ENCODE measurements at places on chromosomes 16 and 17.

- DNase-seq = no peak
These were observed 21.5 kb upstream of the KIFC3 start for GRCh38 chr16:57823836-57824235.

- DNase-seq = no peak
These were observed 39.2 kb downstream of the SLC7A5 start for GRCh38 chr16:87829988-87830672.

- no peak for DNase-seq
These were observed 19.3 kb downstream of the ITGAL start for GRCh38 chr16:30491744-30492308.

GRCh38 chr16:69469807-69470561 is 45.6 kb downstream of the CYB5B start:
- DNase-seq = peak; percentile 37

GRCh38 chr16:283033-283805 is at the start of gene PDIA2:
PDIA2 (plus strand) TSS chr16:283164; CDS start chr16:283170, 6 bp downstream.
- DNase-seq = no peak

- no peak for DNase-seq
These were observed 3.7 kb downstream of the NOL3 start for GRCh38 chr16:67173808-67174705.

DNA sequence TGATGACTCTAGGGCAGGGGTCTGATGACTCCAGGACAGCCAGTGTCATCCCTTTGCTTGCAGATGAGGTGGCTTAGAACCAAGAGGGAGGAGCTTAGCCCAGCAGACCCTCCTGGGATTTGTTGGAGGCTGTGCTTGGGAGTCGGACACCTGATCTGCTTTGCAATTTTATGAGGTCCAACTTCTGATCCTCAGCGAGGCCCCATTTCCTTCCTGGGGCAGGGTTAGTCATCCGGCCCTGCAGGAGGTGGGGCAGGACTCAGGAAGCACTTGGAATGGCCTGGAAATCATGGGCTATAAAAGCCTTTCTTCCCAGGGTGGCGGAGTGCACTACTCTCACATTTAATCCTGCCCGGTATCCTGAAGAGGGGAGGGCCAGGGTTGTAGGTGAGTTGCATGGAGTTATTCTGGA is 168.5 kb downstream of the MSI2 start:
- no peak for DNase-seq

GRCh38 chr17:52160136-52160567 is 1.6 kb upstream of the CA10 start:
- DNase-seq = no peak

DNA sequence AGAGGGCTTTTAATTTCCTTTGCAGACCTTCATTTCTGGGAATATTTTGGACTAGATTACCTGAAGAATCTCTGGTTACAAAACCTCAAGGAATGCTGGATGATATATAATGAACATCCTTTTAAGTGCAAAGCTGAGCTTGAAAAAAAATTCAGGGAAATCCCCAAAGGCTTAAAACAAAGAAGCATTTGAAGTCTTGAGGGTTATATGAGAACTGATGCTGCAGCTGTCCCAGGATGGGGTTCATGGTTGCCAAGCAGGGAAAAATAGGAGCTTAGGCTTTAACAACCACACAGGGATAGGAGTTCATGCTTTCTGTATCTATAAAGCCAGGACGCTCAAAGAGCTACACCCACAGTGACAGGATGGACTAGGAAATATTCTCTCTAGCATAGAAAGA is 150.4 kb upstream of the IRX5 start:
- DNase-seq = no peak

GRCh38 chr17:79966681-79967080 is 69.0 kb downstream of the TBC1D16 start:
- no peak for DNase-seq

GRCh38 chr16:80971819-80972218 is 34.9 kb downstream of the CMC2 start:
- DNase-seq = no peak

- no peak for DNase-seq
These were observed 42.8 kb downstream of the MEAK7 start for GRCh38 chr16:84461413-84462295.

DNA sequence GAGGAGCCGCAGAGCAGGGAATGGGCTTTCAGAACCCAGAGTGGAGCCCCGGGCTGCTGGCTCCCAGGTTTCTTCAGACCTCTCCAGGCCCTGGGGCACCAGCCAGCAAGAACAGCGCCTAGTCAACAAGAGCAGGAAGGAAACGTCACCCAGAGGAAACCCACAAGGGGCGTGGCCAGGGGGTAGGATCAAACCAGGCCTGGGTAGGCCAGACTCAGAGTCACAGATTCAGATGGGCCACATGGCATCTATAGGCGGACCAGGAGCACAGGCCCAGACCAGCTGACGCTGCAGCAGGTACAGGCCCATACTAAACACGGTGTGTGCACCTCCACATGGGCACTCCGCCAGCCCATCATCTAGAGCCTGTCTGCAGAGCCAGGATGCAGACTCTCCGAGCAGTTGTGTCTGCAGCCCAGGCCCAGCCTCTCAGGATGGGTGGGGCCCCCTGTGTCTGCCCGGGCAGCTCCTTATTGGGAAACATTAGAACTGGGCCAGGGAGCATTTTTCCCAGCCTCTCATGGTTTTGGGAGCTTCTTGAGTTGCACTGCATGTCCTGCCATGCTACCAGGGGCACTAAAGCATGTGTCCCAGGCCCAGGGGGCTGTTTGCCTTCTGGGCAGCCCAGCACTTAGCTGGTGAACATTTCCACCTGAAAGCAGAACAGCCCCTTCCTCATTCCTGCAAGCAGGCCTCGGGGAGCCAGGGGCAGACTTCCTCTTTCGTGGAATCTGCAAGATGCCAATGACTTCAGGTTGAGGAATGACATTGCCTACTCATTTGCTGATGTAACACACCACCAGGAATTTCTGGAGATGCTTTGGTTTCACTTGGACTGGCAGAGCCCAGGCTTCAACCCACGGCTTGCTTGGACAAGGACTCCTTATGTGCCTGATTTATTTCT is at the start of gene NLRP1:
Gene NLRP1, minus strand, starts transcription at position 127 of the 904 bp plus-strand sequence. CDS start 552 bp downstream, outside the sequence.
- peak; percentile 65 for DNase-seq

DNA sequence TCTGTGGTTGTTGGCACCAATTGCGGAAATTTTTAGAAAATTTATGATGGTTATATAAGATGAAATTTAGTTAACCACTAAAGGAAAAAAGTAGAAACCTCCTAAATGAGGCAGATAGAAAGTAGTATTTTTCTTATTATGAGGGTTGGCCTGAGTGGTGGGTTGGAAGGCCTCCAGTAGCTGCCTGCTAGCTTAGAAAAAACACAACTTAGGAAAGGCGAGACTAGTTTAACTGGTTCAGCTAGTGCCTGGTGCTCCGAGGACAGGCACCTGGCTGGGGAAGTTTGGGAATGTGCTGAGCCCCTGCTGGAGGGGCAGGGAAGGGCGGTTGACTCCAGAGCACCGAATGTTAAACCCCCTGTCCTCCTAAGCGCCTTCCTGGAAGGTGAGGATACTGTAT is 19.9 kb downstream of the LDHD start:
- DNase-seq = no peak

- no peak for DNase-seq
These were observed 33.8 kb upstream of the NF1 start for GRCh38 chr17:31060791-31061550.

DNA sequence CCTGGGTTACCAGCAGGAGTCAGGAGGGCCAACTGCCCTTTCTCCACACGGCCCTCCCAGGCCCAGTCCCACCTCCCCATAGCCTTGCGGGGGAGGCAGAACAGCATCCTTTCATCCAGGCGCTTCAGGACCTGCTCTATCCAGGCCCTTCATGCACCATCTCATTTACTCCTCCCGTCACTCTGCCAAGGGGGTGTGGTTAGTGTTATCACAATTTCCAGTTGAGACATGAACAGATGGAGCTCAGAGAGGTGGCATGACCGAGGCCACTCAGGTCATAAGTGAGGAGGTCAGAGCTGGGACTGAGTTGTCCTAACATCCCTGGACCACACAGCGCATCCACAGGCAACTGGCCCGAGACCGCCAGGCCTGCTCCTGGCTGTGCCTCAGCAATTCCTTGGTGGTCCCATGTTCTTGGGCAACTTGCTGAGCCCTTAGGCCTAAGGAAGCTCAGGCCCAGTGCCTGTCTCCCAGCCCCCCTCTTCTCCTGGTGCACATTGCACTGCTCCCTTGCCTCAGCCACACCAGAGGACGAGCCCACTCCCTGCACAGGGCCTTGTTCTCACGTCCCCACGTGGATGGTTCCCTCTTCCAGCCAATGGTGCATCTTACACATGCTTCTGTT is 23.8 kb downstream of the C17orf100 start:
- DNase-seq = no peak

DNA sequence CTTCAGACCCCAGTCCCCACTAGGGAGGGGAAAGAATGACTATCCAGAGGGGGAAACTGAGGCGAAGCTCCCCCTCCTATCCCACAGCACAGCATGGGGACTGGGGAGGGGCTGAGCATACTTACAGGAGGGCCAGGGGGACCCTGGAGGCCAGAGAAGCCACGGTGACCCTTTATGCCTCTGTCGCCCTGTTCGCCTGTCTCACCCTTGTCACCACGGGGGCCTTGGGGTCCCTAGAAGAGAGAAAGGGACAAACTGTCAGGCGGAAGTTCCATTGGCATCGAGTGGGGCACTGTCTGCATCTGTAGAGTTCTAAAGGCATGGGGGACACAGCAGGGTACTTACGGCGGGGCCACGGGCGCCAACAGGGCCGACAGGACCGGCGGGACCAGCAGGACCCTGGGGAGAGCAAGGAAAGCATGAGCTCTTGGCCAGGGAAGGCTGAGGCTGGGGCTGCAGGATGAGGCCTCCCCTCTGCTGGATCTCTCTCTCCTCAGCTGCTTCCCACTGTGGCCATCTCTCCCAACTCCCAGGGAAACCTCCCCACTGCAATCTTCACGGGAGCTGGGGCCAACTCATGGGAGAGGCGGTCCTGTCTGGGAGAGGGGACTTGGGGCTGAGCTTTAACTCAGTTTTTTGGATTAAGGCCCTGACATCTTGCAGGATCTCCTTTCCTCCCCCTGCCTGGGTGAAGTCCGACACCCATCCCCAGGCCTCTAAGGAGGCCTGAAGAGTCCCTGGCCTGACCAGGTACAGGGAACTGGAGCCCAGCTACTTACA is 13.5 kb downstream of the COL1A1 start:
- no peak for DNase-seq

DNA sequence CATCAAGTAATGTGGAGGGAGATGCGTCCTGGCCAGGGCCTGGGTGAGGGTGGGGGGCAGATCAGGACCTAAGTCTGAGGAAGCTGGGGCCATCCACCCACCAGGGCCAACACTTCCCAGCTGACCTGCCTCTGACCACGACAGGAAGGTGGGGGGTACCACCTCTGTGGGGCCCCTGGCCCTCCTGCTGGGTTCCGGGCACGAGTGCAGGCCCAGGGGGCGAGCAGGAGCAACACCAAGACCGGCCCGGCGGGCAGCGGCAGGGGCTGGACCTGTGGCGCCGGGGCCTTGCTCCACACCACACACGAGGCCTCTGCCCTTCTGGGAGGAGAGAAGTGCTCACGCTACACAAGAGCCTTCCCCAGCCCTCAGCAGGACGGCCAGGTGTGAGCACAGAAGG is 13.3 kb downstream of the PDIA2 start:
- DNase-seq = no peak

DNA sequence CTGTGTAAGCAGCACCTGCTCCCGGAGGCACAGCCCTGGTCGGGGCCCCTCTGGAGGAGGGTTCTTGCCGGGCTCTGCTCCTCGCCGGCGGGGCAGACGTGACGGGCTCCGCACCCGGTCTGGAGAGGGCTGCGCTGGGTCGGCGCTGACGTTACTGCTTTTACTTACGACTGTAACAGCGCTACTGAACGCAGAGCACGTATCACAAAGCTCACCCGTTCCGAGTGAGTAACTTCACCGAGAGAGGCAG is 1.3 kb upstream of the RAB40C start:
- no peak for DNase-seq
